ENCODE measurements at places on chromosomes 5 and 9. TPM values are rescaled to one million over a fixed set of nuclear protein-coding genes. Genes with fewer than 3 reads are reported as not detected.

The NR4A3 gene
- total RNA-seq, result 12.8 TPM

The PLEKHG4B gene
- not detected for total RNA-seq

The LMX1B gene
- 0.32 TPM for total RNA-seq

The ARL14EPL gene
- total RNA-seq, result 0.63 TPM

The NEUROG1 gene
- not detected for total RNA-seq

The PCDHGA9 gene
- total RNA-seq, result 8.2 TPM

The SVEP1 gene
- total RNA-seq, result 74.6 TPM

The AGGF1 gene
- 20.6 TPM for total RNA-seq

The FIBCD1 gene
- not detected for total RNA-seq

The LECT2 gene
- total RNA-seq, result not detected

The GSN gene
- total RNA-seq, result 922 TPM

The ARSI gene
- 2.7 TPM for total RNA-seq

- H3K4me3 ChIP-seq, result no peak overlapping the region
- DNase-seq, result no peak
- H3K27me3 ChIP-seq, result no peaks in the 10 kb centered on the region
- H3K27ac ChIP-seq, result no peak overlapping the region
- H3K36me3 ChIP-seq, result no peaks in the 10 kb centered on the region
Measured at GRCh38 chr9:118575341-118576070, 793.7 kb downstream of the BRINP1 start.

GRCh38 chr9:110769667-110770066, 101.1 kb downstream of the MUSK start:
- no peak overlapping the region for H3K4me3 ChIP-seq
- no peaks in the 10 kb centered on the region for H3K27me3 ChIP-seq
- H3K36me3 ChIP-seq, result no peaks in the 10 kb centered on the region
- no peaks in the 10 kb centered on the region for H3K4me1 ChIP-seq
- no peak overlapping the region for H3K27ac ChIP-seq

DNA sequence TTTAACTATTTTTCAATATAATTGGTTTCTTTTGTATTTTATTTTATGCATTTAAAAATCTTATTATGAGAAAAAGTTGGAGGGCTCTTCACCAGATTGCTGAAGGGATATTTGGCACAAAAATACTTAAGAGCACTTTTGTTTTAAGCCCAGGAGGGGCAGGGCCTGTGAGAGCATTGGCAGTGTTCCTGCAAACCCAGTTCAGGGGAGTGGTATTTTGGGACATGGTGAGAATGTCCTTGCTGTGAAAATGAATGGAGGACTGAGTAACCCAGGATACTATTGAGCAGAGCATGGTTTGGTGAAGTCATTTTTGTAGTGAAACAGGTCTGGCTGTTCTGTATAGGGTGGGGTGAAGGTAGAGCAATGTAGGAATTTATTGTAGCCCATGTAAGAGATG, 121.4 kb downstream of the KCTD16 start:
- H3K4me3 ChIP-seq, result no peak overlapping the region
- H3K27ac ChIP-seq, result no peak overlapping the region
- H3K4me1 ChIP-seq, result no peaks in the 10 kb centered on the region
- H3K27me3 ChIP-seq, result no peaks in the 10 kb centered on the region
- no peaks in the 10 kb centered on the region for H3K36me3 ChIP-seq

GRCh38 chr9:89863837-89864236, 259.0 kb downstream of the GADD45G start:
- no peak overlapping the region for H3K4me3 ChIP-seq
- H3K27ac ChIP-seq, result no peak overlapping the region
- H3K4me1 ChIP-seq, result no peaks in the 10 kb centered on the region
- no peaks in the 10 kb centered on the region for H3K36me3 ChIP-seq
- no peak for DNase-seq
- H3K27me3 ChIP-seq, result no peaks in the 10 kb centered on the region

- H3K27ac ChIP-seq, result no peak overlapping the region
- H3K4me3 ChIP-seq, result no peak overlapping the region
- H3K27me3 ChIP-seq, result peaks cover 2% of the 10 kb centered on the region
- no peaks in the 10 kb centered on the region for H3K4me1 ChIP-seq
- peak; percentile 55 for DNase-seq
Measured at GRCh38 chr9:131774636-131775035, 34.8 kb upstream of the RAPGEF1 start.

- H3K36me3 ChIP-seq, result no peaks in the 10 kb centered on the region
- H3K4me3 ChIP-seq, result no peak overlapping the region
- peak; percentile 62 for DNase-seq
Measured at GRCh38 chr9:92911511-92912475, 34.0 kb upstream of the ZNF484 start.

- no peak overlapping the region for H3K27ac ChIP-seq
- no peak for DNase-seq
- no peaks in the 10 kb centered on the region for H3K36me3 ChIP-seq
- H3K4me3 ChIP-seq, result no peak overlapping the region
- no peaks in the 10 kb centered on the region for H3K4me1 ChIP-seq
- H3K27me3 ChIP-seq, result no peaks in the 10 kb centered on the region
Measured at GRCh38 chr5:53130266-53130665, 20.7 kb upstream of the MOCS2 start.

DNA sequence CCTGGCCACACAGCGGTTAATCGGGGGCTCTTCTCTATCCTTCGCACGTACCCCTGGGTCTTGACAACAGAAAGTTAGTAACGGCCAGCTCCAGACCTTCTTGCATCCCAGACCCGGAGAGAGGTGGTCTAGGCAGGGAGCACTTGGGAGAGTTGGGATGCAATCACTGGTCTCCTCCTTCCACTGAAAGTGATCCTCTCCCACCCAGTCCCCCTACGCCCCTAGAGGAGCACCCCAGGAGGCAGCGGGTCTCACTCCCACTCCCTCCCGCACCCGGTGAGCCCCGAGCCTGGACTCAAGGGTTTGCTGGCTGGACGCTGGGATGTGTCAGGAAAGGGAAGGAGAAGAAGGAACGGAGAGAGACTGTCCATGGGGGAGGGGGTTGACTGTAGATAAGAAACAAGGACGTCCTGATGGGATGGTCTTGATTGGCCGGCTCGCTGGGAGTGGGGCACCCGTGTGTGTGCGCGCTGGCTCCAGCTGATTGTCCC, 2.0 kb downstream of the RORB start:
- no peaks in the 10 kb centered on the region for H3K36me3 ChIP-seq
- no peak for DNase-seq
- no peaks in the 10 kb centered on the region for H3K4me1 ChIP-seq
- no peak overlapping the region for H3K27ac ChIP-seq
- H3K4me3 ChIP-seq, result peak overlapping the region; percentile 77

GRCh38 chr5:152801886-152802285, 396.8 kb upstream of the NMUR2 start:
- no peaks in the 10 kb centered on the region for H3K27me3 ChIP-seq
- H3K4me3 ChIP-seq, result no peak overlapping the region
- H3K4me1 ChIP-seq, result no peaks in the 10 kb centered on the region
- DNase-seq, result no peak
- no peak overlapping the region for H3K27ac ChIP-seq
- H3K36me3 ChIP-seq, result no peaks in the 10 kb centered on the region

DNA sequence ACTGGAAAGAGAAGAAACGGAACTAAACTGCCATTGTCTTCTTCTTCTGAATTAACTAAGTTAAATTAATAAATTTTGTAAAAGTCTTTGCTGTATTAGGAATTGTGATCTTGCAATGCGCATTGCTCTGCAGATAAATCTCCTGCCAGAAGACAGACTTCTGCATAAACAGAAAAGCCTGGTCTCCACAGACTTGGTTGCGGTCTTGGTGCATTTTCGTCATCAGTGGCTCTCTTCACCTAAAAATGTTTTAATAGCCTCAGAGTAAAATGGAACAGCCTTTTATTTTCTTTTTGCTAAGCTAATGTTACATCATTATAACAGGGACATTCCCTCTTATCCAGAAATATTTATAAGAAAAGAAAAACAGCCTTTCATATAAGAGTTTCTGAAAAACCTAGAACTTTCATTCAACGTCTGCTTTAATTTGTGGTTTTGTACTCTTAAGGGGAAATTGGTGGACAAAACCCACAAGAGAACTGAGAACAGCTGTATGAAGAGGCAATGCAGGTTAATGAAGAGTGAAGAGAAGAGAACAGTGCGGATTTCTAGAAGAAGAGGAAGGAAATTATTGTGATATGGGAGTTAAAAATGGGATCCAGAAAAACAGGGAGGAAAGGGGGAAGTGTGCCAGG, 10.1 kb downstream of the IFNA5 start:
- H3K36me3 ChIP-seq, result no peaks in the 10 kb centered on the region
- H3K4me3 ChIP-seq, result no peak overlapping the region
- H3K27ac ChIP-seq, result no peak overlapping the region
- no peaks in the 10 kb centered on the region for H3K27me3 ChIP-seq
- no peak for DNase-seq
- H3K4me1 ChIP-seq, result no peaks in the 10 kb centered on the region

GRCh38 chr9:79687131-79687447, 115.3 kb downstream of the TLE4 start:
- DNase-seq, result no peak
- H3K27ac ChIP-seq, result no peak overlapping the region
- H3K4me3 ChIP-seq, result no peak overlapping the region
- peaks cover 5% of the 10 kb centered on the region for H3K4me1 ChIP-seq

DNA sequence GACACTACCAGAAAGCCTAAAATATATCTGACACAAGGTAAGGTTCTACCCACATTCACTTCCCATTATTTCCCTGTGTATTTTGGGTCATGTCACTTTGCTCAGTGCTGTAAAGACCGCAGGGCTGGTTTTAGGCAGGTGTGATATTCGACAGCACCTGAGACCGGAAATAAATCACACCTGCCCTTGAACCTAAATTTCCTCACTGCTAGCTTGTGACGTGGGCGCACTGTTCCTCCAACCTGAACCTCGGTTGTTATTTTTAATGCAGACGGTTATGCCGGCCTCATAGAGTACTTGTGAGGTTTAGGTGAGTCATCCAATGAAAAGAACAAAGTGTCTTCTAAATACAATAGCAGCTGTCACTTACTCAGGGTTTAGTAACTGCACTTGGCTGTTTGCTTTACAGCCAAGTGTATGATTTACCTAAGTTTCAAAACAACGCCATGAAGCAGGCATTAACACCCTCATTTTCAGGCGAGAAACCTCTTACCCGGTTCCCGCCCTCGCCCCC, 20.7 kb upstream of the ZNF782 start:
- H3K36me3 ChIP-seq, result no peaks in the 10 kb centered on the region
- DNase-seq, result no peak
- H3K27ac ChIP-seq, result no peak overlapping the region
- H3K4me3 ChIP-seq, result no peak overlapping the region
- H3K4me1 ChIP-seq, result peaks cover 2% of the 10 kb centered on the region
- H3K27me3 ChIP-seq, result no peaks in the 10 kb centered on the region

DNA sequence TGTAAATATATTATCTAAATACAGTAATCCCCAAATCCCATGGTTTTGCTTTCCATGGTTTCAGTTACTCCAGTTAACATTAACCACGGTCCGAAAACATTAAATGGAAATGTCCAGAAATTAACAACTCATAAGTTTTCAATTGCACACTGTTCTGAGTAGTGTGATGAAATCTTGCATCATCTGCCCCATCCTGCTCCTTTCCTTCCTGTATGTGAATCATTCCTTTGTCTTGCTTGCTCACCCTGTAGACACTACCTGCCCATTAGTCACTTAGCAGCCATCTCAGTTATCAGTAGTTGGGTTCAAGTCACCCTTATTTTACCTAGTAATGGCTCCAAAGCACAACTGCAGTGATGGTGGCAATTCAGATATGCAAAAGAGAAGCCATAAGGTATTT, 1568.5 kb upstream of the WWC1 start:
- H3K4me3 ChIP-seq, result no peak overlapping the region
- H3K4me1 ChIP-seq, result no peaks in the 10 kb centered on the region
- no peaks in the 10 kb centered on the region for H3K36me3 ChIP-seq
- no peak overlapping the region for H3K27ac ChIP-seq
- H3K27me3 ChIP-seq, result no peaks in the 10 kb centered on the region

DNA sequence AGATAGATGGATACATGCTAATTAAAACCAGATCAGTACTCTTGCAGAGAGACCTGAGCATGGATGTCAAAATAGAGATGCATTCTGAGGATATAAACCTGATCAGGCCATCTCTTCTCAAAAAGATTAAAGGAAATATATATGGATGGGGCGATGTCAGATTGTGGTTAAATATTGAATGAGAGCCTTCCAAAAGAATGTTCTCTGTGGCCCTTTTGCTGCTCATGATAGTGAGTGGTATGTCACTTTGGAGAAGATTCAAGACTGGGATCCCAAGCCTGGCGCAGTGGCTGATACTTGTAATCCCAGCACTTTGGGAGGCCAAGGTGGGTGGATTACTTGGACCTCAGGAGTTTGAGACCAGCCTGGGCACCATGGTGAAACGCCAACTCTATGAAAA, 20.5 kb downstream of the ZNF131 start:
- H3K27ac ChIP-seq, result no peak overlapping the region
- DNase-seq, result no peak
- H3K4me3 ChIP-seq, result no peak overlapping the region
- no peaks in the 10 kb centered on the region for H3K27me3 ChIP-seq

DNA sequence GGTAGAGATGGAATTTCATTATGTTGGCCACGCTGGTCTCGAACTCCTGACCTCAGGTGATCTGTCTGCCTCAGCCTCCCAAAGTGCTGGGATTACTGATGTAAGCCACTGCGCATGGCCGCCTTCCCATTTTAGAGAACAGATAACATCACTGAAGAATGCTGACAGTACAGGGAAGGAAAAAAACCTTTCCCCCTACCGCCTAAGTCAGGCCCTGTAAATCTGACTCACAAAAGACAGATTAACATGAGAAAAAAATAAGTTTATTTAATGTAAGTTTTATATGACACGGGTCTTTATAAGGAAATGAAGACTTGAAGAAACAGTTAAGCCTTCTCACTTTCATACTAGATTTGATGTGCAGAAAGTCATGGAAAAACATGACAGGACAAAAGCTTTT, 227.2 kb upstream of the ZNF608 start:
- no peaks in the 10 kb centered on the region for H3K27me3 ChIP-seq
- no peaks in the 10 kb centered on the region for H3K4me1 ChIP-seq
- DNase-seq, result no peak
- H3K4me3 ChIP-seq, result no peak overlapping the region
- H3K27ac ChIP-seq, result no peak overlapping the region

- DNase-seq, result no peak
- no peaks in the 10 kb centered on the region for H3K36me3 ChIP-seq
- no peaks in the 10 kb centered on the region for H3K4me1 ChIP-seq
- no peaks in the 10 kb centered on the region for H3K27me3 ChIP-seq
Measured at GRCh38 chr9:27280860-27281259, 16.1 kb downstream of the EQTN start.

DNA sequence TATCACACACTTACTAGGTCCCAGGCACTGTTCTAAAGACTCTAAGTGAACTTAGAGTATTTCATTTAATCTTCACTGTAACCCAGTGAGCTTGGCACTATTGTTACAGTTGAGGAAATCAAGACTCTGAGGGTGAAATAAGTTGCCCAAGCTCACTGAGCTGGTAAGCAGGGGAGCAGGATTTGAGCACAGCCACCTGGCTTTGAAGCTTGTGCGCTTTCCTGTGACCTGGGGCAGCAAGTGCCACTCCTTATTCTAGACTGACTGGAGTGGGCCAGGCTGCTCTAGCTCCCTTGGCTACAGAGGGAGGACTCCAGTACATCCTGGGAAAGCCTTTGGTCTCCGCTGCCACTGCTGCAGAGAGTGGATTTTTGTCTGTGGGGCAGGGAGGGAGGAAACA, 50.0 kb downstream of the RGS3 start:
- H3K4me1 ChIP-seq, result no peaks in the 10 kb centered on the region
- peaks cover 2% of the 10 kb centered on the region for H3K36me3 ChIP-seq
- no peak overlapping the region for H3K27ac ChIP-seq
- DNase-seq, result no peak
